ENCODE measurements at places on chromosomes 16 and 17.

- no peak for DNase-seq
These were observed 12.0 kb downstream of the GABARAPL2 start for GRCh38 chr16:75578212-75578611.

- DNase-seq = no peak
These were observed 1.7 kb upstream of the NLRC3 start for GRCh38 chr16:3578610-3579551.

GRCh38 chr17:497241-498034 is 144.8 kb upstream of the RPH3AL start:
- no peak for DNase-seq

GRCh38 chr16:86398622-86399021 is 111.7 kb upstream of the FOXF1 start:
- DNase-seq = no peak

- DNase-seq = no peak
These were observed 131.2 kb downstream of the HS3ST3B1 start for GRCh38 chr17:14432079-14432478.

DNA sequence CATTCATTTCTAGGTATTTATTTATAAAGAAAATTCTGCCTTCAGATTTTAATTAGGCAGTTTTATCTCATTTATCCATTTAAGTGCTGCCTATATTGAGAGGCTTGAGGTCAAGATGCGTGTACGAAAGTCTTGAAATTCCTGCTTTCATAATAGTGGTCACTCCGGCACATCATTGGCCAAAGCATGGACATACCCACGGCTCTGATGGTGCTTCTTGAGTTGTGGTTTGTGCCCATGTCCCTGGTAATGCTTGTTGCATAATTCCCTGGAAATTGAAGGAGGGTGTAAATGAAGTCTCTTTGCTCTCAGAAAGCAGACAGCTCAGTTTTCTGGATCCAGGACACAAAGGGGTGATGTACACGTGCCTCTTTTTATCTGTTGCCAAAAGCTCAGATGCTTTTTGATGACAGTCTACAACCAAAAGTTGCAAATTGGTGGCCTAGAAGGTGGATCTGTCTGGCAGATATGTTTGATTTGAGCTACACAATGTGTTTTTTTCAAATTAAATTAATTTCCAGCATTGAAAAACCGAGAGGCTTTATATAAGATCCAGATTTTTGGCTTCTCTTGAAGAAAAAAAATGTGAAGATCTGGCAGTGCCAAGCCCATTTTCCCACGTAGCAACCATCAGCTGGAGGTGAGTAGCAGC is 94.4 kb downstream of the SHISA9 start:
- no peak for DNase-seq

DNA sequence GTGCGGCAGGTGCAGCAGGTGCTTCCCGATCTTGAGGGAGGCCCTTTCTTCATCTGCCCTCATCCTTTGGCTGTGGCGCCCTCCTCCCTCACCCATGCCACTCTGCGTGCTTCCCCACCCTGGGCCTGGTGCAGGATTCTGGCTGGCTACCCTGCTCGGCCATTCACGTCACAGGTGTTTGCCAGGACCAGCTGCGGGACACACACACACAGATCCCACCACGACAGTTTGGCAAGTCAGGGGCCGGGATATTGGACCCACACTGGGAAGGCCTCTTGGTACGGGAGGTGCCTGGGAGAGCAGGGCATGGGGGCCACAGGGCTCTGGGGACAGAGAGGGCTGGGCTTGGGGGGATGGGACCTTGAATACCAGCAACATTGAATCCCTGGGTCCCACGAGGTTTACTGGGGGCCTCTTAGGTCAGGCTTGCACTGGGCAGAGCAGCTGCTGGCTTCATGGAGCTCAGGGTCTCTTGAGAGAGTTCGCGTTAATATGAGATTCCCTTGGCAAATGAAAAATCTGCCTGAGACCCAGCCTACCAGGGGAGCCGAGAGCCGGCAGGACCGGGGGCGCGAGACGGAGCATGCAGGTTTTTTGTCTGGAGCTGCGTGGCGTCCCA is 15.1 kb downstream of the ADCY7 start:
- no peak for DNase-seq

DNA sequence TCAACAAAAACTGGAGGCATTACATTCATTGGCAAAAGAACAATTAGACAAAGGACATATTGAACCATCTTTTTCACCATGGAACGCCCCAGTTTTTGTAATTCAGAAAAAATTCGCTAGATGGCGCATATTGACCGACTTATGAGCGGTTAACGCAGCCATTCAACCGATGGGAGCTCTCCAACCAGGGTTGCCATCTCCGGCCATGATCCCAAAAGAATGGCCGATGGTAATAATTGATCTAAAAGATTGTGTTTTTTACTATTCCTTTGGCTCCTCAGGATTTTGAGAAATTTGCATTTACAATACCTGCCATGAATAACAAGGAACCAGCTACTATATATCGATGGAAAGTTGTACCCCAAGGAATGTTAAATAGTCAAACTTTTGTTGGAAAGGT is 21.4 kb downstream of the ALOX15B start:
- DNase-seq = peak; percentile 59

Data from HS-27A (cell line).